ENCODE measurements at places on chromosomes 2 and 18.

DNA sequence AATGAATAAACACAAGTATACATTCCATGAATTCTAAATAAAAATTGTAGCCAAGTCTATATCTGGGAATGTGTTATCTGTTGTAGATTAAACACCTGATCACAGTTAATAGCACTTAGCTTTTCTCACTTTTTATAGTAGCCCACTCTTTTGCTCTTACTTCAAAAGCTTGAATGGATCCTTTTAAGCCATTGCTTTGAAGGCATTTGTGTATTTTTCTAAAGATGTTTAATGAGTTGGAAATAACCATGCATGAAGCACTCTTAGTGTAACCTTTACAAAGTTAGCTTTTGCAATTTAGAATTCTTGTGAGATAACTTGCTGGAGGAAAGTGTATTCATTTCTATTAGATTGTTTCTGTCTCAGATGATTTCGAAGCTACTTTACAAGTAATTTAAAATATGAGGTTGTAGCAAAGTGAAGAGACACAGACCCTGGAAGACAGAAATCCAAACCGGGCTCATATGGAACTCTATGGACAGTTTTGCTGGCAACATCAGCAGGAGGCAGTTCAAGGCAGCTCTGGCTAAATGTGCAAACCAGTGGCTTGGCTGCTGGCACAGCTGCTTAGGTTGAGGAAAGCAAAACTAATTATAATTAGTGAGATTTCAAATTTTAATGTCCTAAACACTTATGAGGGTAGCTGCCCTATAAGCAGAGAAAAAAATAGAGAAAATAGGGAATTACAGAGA is 469.8 kb upstream of the ZEB2 start:
- no peak for DNase-seq

DNA sequence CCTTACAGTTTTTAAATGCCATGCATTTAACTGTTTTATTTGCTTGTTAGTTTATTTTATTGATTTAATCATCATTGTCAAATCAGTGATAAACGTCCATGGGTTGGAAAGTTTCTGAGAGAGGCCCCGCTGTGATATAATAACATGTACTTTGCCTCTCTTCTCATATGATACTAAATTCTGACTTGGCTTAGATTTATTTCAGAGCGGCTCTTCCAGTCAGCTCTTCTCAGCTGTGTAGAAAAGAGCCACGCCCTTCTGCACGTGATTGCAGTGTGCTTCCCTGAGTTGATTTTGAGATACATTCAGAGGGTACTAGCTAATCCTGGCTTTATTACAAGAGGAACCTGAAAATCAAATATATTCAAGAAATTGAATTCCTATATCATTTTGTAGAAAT is 218.6 kb downstream of the KCNE4 start:
- no peak for DNase-seq

GRCh38 chr18:74876630-74877243 is 279.1 kb downstream of the ZNF407 start:
- DNase-seq: no peak

GRCh38 chr2:200742426-200742825 is 69.3 kb upstream of the BZW1 start:
- DNase-seq: no peak

GRCh38 chr2:223797811-223798721 is 39.3 kb downstream of the AP1S3 start:
- no peak for DNase-seq

DNA sequence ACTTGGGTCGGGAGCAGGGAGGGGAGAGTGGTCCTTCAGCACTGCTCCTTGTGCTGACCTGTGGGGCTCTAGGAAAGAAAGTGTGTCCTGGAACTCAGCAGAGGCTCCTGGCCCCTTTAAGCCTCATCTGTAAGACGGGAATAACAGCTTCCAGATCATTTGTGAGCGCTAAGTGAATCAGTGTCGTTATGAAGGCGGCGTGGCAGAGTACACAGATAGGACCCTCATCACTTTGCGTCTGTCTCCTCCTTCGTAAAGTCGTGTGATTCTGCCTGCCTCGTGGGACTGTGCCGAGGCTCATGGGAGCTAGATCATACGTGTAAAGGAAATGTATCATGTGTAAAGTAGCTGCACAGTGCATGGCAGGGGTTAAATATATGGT is 18.6 kb downstream of the COLEC11 start:
- DNase-seq: no peak

- no peak for DNase-seq
These were observed at the start of gene MC4R for GRCh38 chr18:60372596-60372995. MC4R (minus strand) TSS chr18:60372775; CDS start chr18:60372349, 426 bp downstream.

DNA sequence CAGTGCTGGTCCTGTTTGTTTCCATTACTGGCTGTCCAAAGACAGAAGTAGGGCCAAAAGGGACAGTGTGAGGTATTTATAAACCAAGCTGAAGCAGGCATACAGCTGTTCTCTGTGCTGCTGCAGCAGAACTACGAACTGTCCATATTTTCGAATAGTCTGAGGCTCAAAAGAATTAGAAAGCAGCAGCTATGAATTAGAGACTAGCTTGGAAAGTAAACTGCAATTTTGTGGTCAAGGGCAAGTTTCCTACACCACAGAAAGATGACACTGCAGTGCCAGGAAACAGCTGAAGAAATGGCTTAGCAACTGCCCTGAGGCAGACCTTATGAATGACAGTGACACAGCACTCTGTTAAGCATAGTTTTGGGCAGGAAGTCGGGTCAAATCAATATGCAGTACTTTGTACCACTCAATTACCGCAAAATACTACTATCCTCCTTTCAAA is 125.3 kb downstream of the TMEM131 start:
- no peak for DNase-seq

DNA sequence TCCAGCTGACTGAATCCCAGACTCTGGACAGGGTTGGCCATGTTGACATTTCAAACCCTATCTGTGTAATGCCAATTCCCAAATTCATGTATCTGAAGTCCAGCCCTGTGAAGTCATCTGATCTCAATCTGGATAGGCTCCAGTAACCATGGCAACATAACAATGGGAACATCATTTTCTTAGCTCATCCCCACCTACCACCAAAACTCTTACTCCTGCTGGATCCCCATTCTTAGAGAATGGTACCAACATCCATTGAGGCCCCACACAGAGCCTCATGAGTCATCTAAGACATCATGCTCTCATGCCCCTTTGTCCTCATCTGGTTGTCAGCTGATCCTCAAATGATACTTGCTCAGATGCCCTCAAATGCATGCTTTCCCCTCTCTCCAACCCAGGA is 58.9 kb upstream of the TEX51 start:
- no peak for DNase-seq

- DNase-seq: no peak
These were observed 77.6 kb downstream of the ASB1 start for GRCh38 chr2:238504181-238504931.

- DNase-seq: peak; percentile 55
These were observed 26.0 kb upstream of the IL37 start for GRCh38 chr2:112884869-112885505.

GRCh38 chr2:42331569-42332284 is 29.3 kb downstream of the COX7A2L start:
- DNase-seq: no peak

DNA sequence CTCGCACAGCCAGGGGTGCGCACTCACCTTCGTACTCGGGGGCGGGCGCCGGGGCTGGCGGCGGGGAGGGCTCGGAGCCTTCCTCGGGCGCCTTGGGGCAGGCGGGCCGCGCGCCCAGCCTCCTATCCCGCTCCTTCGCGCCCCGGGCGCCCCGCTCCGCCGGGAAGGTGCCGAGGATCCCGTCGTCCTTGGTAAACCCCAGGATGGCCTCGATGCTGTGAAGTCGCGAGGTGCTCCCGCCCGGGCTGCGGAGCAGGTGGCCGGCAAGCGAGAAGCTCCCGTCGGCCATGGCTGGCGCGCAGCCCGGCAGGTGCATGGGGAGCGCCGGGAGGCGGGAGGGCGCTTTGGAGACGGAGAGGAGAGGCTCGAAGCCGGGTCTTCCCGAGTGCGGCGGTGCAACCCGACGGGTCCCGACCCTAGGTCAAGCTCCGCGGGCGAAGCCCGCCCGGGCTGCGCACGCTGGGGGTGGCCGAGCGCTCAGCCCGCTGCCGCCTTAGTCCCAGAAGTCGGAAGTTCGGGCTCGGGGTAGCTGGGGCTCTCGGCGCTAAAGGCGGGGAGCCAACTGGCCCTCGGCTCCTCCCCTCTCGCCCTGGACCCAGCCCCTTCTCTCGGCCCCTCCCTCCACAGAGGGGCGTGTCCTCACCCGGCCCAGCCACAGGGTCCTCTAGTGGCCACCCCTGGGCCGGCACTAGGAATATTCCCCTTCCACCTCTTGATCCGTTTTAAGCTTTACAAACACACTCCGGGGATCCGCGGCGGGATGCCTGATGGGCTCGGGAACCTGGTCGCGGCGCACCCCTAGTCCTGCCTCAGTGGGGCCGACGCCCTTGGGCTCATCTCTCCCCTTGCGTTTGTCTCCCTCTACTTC is at the start of gene RAX:
RAX (minus strand) TSS at position 564 of the 868 bp plus-strand sequence; CDS start at position 316, 248 bp downstream.
- DNase-seq: no peak

- no peak for DNase-seq
These were observed 105.8 kb downstream of the PLB1 start for GRCh38 chr2:28601616-28602015.

DNA sequence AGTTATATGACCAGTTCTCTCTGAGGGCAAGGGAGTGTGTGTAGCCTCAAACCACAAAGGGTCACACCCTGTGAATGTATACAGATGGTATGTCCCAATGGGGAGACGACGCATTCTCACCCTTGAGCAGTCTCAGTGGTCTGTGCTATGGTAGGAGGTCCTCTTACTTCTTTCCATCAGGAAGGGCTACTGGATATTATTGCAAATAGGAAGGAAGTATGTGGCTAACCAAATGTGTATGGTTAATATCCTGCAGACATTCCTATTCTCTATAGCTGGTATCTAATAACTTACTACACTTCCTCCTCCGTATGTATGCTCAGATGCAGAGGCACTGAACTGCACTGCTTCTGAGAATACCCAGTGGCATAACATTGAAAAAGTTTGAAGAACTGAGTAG is 306.7 kb upstream of the CCDC68 start:
- DNase-seq: no peak

DNA sequence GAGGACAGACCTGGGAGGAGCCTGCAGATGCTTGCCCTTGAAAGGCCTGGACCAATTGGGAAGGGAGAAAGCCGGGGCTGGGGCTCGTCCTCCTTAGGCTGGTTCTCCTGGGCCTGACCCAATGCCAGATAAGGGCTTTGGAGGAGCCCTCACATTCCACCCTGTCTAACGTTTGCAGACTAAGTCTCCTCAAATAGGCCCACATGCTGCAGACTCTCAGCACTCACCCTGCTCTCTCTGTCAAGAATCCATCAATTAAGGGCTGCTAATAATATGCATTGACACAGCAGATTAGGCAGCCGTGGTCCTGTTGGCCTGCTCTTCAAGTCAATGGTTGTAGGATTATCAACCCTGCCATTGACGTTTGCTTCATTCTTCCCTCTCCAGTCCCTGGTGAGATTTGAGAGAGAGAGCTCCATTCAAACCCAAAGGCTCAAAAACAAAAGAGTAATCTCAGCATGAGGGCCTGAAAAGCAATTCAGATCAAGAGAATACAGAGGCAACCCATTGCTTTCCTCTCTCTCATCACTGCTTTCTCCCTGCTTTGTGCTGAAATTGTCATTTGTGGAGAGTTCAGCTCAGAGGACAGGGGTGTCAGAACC is 167.6 kb downstream of the INSIG2 start:
- DNase-seq: no peak
